Upper lobe of right lung (tissue), 1 donor: ENCODE measurements at places on chromosomes 1 and 21. TPM values are rescaled to one million over a fixed set of nuclear protein-coding genes. Genes with fewer than 3 reads are reported as not detected.

DNA sequence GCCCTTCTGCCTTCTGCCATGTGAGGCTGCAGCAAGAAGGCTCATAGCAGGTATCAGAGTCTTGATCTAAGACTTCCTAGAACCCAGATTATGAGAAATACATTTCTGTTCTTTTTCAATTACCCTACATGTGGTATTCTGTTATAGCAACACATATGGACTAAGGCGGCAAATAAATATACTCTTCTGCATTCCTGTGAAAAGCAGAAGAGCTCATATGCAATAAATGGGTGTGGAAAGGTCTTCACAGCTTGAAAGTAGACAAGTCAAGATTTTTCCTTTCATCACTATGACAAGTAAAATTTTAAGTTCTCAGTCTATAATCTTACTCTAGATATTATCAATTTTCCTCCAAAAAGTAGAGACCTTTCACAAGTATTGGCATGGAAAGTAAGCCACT lies 36.6 kb downstream of the TNFSF18 start:
- H3K27me3 ChIP-seq = no peaks in the 10 kb centered on the region
- H3K27ac ChIP-seq = no peak overlapping the region
- H3K4me1 ChIP-seq = no peaks in the 10 kb centered on the region
- DNase-seq = no peak
- no peak overlapping the region for H3K4me3 ChIP-seq

DNA sequence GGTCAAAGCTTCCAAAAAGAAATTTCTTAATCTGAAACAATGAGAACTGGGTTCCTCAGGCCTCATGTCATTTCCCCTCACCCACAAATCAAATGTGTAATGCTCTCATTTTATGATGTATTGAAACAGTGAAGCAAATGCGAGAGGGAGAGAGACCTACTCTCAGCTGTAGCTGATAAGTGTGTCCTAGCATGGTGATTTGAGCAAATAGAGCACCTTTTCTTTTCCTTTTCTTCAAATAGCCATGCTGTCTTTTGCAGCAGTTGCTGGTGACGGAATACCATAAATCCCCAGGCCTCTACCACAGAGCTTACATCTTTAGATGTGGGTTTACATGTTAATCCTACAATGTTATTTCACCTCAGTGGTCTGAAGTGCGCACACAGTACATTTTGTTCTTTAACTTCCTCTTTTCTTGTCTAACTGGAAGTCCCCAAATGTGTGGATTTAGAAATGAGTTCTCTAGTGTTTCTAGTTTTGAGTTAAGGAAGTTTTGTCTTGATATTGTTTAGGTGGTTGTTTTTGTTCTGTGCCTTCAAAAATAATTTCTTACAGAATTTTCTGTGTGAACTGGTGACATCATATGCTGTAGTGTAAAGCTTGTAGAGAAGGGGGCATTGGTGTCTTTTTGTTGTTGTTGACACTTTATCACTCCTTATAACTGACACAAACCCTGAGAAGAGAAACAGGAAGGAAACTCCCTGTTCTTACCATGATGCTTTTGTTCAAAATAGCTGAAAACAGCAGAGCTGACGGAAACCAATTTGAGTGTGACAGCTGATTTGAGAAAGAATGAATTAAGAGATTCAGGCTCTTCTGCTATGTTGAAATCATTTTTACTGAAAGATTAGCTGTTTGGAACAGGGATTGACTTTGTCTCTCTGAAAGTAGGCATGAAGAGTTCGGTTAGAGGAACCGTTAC lies 12.2 kb downstream of the SMAP2 start:
- no peaks in the 10 kb centered on the region for H3K36me3 ChIP-seq
- peak overlapping the region; percentile 83 for H3K27ac ChIP-seq
- H3K27me3 ChIP-seq = no peaks in the 10 kb centered on the region
- H3K4me1 ChIP-seq = peaks cover 75% of the 10 kb centered on the region
- H3K4me3 ChIP-seq = peak overlapping the region; percentile 2
- DNase-seq = no peak

- DNase-seq = no peak
- no peak overlapping the region for H3K27ac ChIP-seq
- no peak overlapping the region for H3K4me3 ChIP-seq
- no peaks in the 10 kb centered on the region for H3K27me3 ChIP-seq
- H3K36me3 ChIP-seq = no peaks in the 10 kb centered on the region
- H3K4me1 ChIP-seq = no peaks in the 10 kb centered on the region
Observed at GRCh38 chr1:236916131-236916800, 88.0 kb downstream of the MT1HL1 start.

The EFNA1 gene
- 178 TPM for total RNA-seq

GRCh38 chr1:67947114-67947513 lies 103.3 kb downstream of the DIRAS3 start:
- no peak overlapping the region for H3K27ac ChIP-seq
- DNase-seq = no peak
- H3K27me3 ChIP-seq = no peaks in the 10 kb centered on the region
- H3K4me1 ChIP-seq = no peaks in the 10 kb centered on the region
- H3K36me3 ChIP-seq = no peaks in the 10 kb centered on the region
- no peak overlapping the region for H3K4me3 ChIP-seq

The FCGR3B gene
- 18.9 TPM for total RNA-seq

GRCh38 chr1:216807696-216808095 lies 84.5 kb upstream of the ESRRG start:
- H3K4me3 ChIP-seq = no peak overlapping the region
- no peaks in the 10 kb centered on the region for H3K36me3 ChIP-seq
- H3K27me3 ChIP-seq = no peaks in the 10 kb centered on the region
- no peak overlapping the region for H3K27ac ChIP-seq
- DNase-seq = no peak
